Activated naive CD4-positive, alpha-beta T cell (primary cell): ENCODE measurements at places on chromosomes 11 and 22.

DNA sequence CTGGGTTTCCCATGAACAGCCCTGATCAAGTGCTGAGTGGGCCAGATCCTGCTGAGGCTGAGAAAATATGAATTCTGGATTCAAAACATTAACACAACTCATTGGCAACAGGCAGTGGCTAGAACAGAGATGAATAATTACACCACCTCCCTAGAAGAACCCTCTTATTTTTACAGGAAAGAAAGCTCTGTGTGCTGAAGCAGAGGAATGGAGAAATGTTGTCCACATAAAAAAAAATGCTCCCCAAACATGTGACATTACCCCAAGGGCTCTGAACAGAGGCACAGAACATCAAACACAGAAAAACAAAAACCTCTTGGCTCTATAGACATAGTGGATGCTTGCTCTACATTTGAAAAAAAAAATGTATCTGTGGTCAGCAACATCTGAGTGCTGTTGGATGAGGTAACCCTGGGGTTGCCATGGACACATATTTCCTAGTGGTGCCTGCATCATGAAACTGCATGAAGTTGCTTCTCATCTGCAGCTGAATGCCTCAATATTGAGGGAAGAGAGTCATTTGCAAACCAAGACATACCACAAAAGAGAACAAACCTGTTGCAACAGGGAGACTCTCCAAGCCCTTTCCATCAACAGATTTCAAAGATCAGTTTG is 98.8 kb downstream of the SNX19 start:
- no peak for DNase-seq

DNA sequence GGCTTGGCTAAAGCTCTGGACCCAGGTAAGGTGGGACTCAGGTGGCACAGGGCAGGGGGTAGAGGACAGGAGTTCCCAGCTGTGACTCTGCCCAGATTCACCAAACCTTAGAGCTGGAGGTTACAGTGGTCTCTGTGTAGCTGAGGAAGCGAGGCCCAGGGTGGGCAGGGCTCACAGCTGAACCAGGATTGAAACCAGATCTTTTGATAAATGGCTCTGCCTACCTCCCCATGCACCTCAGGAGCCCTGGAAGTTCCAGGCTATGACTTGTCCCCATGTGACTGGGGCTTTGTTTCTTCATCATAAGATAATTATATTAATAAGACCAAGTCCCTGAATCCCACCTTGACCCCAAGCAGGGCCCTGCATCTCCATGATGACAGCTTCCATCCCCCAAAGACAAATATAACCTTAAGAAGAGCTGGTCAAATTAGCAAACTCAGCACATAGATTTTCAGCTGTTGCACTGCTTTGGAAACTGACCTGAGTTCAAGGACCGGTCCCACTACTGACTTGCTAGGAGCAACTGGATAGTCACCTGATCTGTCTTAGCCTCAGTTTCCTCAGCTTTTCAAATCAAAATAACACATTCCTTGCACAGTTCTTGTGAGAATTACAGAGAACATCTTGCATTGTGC is 21.3 kb upstream of the TSKU start:
- DNase-seq = no peak

DNA sequence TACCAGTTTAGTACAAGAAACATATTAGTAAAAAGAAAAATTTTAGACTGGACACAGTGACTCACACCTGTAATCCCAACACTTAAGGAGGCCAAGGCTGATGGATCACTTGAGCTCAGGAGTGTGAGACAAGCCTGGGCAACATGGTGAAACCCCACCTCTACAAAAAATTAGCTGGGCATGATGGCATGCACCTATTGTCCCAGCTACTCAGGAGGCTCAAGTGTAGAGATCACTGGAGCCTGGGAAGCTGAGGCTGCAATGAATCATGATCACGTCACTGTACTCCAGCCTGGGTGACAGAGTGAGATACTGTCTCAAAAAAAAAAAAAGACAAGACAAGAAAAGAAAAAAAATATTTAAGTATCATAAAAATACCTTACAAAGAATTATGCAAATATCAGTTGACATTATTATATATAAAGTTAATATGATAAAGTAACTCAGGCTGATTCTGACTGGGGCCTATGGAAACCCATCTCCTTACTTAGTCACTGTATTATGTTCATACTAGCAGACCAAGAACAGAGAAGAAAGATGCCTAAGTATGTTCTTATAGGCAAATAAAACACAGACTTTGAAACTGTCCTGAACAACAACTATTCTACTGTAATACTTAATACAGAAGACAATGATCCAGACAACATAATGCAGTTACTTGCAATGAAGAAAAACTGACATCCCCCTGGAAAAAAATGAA is 27.3 kb downstream of the FAM168A start:
- DNase-seq = no peak

DNA sequence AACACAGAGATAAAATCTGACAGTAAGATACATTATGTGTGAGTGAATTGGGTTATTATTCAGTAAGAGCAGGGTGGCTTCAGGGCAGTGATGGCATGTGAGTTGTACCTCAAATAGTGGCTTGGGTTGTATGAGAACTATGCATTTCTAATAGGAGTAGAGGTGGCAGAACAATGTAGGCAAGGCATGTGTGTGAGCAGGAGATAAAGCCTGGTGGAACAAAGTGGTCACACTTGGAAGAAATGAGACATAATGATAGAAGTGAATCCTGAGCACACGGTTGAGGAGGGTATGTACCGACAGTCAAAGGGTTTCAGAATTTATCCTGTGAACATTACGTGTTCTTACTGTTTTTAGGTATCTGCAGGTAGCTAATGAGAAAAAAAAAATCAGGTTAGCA is 159.3 kb downstream of the CASP12 start:
- DNase-seq = no peak

DNA sequence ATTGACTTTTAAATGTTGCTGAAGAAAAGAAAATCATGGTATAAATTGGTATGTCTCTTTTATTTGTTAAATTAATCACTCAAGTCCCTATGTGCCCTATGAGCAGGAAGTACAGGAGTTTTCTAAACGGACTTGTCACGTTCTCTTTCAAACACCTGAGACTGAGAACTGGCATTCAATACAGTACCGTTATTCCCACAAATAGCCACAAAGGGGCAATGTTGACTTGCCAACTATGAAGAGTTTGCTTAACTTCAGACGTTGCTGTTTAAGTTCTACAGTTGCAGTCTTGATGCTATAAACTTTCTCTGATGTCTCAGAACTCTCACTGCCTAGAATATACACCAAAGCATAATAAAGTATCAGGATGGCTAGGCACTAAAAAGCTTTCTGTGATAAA is 7.6 kb downstream of the OR56A1 start:
- DNase-seq = no peak

DNA sequence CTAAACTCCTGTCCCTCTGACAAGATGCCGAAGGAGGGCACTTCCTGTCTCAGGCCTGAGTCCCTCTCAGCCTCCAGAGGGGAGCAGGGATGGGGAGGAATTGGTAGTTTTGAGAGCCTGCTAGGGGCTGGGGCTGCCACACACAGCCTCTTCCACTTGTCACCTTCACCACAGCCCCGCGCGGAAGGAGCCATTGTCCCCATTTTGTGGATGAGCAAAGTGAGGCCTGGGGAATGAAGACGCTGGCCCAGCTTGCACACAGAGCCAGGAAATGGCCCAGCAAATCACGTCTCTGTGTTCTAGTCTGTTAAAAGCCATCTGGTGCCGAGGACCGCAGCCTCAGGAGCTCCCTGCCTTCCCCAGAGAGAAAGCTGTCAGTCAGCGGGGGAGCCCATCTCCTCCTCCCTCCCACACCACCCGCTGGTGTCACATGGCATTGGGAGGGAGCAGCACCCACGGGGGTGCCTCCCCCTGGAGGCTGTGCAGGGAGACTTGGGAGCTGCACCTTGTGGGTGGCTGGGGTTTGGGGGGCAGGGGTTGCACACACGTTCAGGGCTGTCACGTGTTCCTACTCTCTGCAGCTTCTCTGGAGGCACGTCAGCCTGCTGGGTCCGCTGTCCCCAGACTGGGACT is 34.6 kb downstream of the RASD2 start:
- DNase-seq = no peak

GRCh38 chr11:68767672-68768071 is 16.4 kb upstream of the TESMIN start:
- DNase-seq = no peak

DNA sequence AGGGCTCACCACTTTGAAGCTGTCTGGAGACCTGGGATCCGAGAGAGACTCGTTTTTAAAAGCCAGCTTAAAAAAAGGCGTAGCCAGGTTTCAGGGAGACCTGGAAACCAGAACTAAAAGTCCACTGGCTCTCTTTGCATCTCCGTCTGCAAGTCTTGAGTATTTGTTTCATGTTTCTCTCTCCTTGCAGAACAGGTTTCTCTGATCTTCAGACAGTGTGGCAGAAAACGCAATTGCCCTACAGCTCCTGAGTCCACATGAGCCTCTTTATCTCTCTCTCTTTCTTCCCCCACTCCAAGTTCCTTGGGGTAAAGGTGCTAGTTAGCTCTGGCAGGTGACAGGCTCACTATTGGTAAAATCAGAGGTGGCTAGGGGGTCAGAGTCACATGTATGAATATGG is 67.0 kb upstream of the AMPD3 start:
- DNase-seq = no peak

DNA sequence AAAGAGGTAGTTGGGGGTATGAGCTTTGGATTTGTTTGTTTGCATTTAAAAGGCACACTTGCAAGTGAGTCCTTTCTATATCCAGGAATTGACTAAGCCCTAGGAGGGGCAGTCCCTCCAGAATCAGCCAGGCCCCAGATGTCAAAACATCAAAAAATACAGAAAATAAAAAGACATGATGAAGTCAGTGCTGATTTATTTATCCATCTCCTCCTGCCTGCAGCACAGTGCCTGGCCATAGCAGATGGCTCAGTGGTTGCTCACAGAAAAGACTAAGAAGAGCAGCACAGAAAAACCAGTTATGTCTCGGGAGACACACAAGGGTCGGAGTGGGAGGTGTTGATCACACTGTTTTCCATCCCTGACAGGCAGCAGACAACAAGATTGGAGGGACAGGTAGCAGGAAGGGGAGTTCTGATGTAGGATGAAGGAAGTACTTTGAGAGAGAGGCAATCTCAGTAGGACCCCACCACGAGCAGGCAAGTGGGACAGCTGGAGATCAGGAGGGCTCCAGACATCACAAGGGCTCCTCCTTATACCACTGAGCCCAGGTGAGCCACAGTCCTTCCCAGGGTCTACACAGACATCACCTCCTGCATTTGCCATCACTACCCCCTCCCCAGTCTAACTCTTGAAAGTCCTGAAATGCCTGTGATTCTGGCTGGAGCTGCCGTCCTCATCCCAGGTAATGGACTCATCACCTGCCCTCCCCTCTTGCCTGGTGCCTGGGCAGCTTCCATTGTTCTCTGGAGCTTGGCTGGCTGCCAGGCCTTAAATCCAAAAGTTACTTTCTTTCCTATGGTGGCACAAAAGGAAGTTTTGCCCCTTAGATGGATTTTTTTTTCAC is 32.3 kb downstream of the TMPRSS5 start:
- no peak for DNase-seq

GRCh38 chr22:42856865-42857704 is at the start of gene ARFGAP3:
Gene ARFGAP3, minus strand, starts transcription at chr22:42857273. Its CDS starts 91 bp downstream, at chr22:42857182.
- DNase-seq = peak; percentile 86

DNA sequence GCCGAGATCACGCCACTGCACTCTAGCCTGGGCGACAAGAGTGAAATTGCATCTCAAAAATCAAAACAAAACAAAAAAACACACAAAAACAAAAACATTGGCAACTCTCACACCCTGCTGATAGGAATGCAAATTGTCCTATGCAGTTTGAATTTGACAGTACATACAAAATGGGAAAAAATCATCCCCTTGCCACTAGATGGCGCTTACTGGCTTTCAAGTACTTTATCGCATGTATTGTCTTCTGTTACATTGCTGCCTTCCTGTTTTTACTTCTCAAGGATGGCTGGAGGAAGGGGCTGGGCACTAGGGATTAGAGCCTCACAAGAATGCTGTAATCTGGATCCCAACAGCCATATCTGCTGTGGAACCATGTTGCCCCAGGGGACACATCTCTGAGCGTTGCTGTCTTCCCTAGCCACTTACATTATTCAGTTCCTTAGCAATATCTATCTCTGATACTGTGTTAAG is 59.4 kb upstream of the A4GALT start:
- no peak for DNase-seq

DNA sequence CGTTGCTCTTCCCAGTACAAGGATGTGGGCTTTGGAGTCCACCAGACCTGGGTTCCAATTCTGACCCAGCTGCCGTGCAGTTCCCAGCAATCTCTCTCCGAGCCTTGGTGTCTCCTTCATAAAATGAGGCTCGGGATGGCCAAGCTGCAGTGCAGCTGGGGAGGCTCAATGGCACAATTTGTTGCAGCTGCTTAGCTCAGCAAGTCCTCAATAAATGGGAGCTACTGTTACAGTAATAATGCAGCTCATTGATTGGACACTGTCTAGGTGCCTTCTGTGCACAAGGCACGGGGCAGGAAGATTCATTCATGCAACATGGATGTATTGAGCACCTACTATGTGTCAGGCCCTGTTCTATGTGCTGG is 37.1 kb downstream of the SHISAL1 start:
- no peak for DNase-seq

GRCh38 chr22:26671317-26672059 is 14.1 kb downstream of the MIAT start:
- peak; percentile 31 for DNase-seq

- no peak for DNase-seq
Observed at GRCh38 chr22:19201869-19202798, 23.6 kb upstream of the SLC25A1 start.

DNA sequence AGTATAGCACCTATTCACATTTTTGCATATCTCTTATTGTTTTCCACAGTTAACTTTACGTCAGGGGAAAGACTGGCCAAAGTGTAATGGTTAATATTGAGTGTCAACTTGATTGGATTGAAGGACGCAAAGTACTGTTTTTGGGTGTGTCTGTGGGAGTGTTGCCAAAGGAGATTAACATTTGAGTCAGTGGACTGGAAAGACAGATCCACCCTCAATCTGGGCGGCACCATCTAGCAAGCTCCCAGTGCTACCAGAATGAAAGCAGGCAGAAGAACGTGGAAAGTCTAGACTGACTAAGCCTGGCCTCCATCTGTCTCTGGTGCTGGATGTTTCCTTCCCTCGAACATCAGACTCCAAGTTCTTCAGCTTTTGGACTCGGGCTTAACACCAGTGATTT is 1900.7 kb upstream of the RAG2 start:
- DNase-seq = no peak
